ENCODE measurements at places on chromosomes 13 and 19.

DNA sequence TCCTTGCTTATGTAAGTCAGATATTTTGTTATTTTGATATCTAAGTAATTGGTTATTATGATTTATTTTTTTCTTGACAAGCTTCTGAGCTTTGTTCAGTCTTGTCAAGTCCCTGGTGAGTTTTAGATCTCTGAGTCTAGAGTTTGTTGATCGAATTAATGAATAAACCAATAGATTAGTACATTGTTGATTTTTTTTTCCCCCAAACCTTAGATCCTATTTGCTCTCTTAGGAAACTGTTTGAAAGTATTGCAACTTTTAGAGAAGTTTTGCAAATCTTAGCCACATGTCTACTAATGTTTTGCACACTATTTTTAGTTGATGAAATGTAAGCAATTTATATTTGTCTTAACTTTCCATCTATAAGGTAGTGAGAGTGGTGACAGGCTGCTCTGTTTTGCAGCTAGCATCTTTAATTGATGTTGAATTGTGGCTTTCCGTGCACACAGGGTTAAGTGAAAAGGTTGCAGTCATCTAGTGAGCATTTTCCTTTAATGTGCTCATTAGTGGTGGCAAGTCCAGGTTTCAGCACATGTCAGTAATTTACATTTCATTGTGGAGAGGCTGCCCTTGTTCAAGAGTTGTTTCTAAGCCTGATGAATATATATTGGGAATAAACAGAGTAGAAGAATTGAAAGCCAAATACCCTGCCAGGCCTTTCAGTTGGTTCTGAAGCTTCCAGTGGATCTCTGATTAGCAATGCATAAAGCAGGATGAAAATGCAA lies 86.3 kb downstream of the PCCA start:
- DNase-seq = no peak

- no peak for DNase-seq
Measured at GRCh38 chr19:49148044-49148682, 7.0 kb downstream of the HRC start.

GRCh38 chr19:1430246-1430645 lies 8.0 kb upstream of the RPS15 start:
- no peak for DNase-seq

GRCh38 chr13:100387416-100387815 lies 201.2 kb downstream of the GGACT start:
- DNase-seq = no peak

DNA sequence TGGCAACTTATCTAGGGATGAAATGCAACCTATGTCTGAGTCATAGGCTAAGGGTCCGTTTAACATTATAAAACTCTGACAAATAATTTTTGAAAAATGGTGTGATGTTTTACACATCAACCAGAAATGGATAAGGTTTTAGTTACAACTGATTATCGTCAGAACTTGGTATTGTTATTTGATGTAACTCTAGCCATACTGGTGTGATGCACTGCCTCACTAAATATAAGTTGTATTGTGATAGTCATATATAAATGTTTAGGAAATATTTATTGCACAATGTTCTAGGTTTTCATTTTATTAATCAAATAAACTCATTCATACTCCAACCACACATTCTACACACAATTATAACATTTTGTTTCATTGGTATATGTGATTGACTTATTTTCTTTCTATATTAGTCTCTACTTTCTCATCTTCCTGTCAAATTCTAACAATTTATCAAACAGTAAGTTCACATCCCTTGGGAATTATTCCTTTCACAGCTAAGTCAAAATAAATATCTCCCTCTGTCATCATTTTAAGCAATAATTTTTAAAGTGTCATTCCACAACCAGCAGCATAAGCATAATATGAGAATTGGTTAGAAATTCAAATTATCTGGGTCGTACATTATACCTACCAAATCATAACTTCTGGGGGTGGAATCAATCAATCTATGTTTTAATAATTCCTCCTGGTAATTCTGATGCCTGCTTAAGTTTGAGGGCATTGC lies 873.9 kb downstream of the SLITRK1 start:
- no peak for DNase-seq

- no peak for DNase-seq
Measured at GRCh38 chr19:15452111-15453047, 2.6 kb upstream of the WIZ start.

GRCh38 chr13:98274921-98275487 lies 97.9 kb upstream of the RNF113B start:
- DNase-seq = no peak

DNA sequence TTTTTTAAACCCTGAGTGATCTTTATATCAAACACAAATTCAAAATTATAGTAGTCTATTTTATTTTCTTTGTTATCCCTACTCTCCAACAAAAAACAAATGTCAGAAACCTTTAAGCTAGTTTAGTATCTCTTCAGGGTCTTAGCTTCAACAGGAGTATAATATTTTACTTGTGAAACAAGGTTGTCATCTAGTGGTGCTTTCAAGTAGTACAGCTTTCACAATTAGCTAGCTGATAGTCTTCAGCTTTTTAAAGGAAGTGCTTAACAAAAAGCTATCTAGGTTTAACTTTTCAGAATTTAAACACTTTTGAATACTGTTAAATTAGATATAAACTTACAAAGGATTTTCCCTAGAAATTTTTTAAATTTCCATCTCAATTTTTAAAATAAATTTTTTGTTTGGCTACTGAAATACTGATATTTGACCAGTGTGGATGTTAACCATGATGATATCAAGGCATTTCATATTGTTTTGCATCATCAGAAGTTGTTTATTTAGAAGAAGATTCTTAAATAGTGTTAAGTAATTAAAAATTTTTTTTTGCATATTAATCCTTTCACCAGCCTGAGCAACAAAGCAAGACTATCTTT lies 34.2 kb downstream of the TDRD3 start:
- DNase-seq = no peak

DNA sequence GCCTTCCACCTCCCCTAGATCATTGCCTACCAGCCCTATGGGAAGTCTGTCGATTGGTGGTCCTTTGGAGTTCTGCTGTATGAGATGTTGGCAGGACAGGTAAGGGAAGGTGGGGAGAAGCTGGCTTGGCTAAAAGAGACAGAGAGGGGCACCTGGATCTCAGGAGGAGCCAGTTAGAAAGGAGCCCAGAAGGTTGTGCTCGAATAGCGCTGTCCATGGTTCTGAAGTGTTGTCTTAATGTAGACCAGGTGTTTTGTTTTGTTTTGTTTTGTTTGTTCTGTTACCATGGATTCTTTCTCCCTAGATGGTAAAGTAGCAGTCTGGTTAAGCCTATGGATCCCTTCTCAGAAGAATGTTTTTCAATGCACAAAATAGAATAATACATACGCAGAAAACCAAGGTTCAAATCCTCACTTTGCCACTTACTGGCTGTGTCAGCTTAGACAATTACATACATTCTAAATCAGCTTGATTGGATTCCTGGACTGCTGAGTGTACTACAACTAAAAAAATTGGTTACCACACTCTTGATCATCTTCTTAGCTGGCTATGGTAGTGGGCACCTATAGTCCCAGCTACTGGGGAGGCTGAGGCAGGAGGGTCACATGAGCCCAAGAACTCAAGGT lies 5.9 kb upstream of the CACNG7 start:
- no peak for DNase-seq

DNA sequence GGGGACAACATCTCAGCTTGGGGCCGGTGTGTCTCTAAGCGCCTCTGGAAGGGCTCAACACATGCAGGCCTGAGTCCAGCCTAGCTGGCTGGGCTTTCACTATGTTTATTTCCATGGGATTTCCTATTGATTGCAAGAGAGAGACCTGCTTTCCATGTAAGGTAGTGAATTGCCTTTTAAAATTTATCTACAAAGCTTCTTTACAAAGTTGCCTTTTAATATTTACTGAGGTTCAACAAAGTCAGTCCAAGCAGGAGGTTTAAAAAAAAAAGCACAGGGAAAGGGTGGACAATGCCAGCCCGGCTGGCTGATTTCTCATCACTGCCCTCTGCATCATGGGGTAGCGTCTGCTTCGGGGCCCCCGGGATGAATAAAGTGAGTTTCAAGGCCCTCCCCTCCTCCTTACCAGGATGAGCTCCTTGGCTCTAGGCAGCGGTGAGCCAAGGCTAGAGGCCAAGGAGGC lies 15.8 kb downstream of the TLE2 start:
- DNase-seq = no peak

- no peak for DNase-seq
Measured at GRCh38 chr19:16351133-16351809, 26.6 kb downstream of the KLF2 start.

- DNase-seq = no peak
Measured at GRCh38 chr19:55620410-55621204, 3.8 kb downstream of the ZNF784 start.

GRCh38 chr13:51785712-51786424 lies 18.1 kb downstream of the DHRS12 start:
- no peak for DNase-seq

DNA sequence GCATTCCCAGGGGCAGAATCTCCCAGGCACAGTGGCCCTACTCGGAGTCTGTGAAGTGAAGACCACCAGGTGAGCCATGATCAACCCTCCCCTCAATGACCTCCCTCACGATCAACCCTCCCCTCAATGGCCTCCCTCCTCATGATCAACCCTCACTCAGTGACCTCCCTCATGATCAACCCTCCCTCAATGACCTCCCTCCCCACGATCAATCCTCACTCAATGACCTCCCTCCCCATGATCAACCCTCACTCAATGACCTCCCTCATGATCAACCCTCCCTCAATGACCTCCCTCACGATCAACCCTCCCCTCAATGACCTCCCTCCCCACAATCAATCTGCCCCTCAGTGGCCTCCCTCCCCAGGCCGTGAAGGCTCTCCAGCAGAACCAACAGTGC lies 32.1 kb downstream of the SBNO2 start:
- DNase-seq = no peak

DNA sequence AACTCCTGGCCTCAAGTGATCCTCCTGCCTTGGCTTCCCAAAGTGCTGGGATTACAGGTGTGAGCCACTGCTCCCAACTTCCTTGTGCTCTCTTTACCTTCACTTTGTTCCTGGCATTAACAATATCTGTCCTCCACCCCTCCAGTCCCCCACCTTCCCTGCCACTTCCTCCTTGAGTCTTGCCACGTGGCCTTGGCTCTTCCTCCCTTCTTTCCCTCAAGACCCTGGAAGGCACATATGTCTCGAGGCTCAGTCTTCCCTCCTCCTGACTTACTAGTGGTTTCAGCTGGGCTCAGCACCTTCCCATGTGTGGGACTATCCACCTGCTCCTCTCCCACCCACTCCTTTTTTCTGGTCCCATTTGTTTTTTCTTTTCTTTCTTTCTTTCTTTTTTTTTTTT lies 70.6 kb downstream of the IER2 start:
- no peak for DNase-seq

DNA sequence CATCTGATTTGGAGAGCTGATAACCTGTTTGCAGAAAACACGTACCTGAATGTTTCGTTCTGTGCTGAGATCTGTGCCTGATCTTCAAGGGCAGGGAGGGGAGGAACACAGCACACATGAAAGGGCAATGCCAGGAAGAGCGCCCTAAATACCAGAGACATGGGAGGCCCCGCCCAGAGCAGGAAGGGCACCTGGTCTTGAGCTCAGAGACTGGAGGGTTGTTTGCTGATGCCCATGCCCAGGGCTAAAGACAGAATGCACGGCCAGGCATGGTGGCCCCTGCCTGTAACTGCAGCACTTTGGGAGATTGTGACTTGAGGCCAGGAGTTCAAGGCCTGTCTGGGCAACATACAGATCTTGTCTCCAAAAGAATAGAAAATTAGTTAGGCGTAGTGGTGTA lies 183.2 kb downstream of the TUBA3C start:
- no peak for DNase-seq

DNA sequence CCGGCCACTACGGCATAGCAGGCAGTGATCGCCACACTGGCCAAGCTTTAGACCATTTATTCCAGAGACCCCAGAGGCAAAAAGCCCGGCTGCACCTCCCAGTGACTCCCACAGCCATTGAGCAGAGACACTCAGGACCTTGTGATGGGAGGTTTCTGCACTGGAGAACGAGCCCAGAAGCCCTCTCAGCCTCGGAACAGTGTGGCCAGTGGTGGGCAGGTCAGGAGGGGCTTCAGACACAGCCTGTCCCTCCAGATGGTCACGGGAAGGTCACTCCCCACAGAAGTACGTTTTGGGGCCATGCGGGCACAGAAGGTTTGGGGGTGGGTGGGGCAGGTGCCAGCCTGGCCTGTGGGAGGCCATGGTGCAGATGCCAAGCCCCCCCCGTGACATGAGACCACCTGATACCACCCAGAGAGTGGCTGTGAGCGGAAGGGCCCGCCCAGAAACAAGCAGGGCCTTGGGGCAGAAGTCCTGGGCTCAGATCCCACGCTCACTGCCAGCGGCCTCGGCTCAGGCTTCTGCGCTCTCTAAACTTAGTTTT lies 599 bp upstream of the F10 start:
- DNase-seq = no peak

DNA sequence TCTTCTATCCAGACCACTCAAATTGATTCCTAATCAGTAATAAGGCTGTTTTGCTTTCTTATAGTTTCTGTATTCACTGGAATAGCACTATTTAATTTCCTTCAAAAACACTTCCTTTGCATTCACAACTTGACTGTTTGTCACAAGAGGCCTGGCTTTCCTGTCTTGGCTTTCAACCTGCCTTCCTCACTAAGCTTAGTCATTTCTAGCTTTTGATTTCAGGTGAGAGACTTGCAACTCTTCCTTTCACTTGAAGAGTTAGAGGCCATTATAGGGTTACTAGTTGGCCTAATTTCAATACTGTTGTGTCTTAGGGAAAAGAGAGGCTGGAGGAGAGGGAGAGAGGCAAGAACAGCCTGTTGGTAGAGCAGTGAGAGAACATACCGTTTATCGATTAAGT lies 47.0 kb downstream of the SACS start:
- DNase-seq = no peak

DNA sequence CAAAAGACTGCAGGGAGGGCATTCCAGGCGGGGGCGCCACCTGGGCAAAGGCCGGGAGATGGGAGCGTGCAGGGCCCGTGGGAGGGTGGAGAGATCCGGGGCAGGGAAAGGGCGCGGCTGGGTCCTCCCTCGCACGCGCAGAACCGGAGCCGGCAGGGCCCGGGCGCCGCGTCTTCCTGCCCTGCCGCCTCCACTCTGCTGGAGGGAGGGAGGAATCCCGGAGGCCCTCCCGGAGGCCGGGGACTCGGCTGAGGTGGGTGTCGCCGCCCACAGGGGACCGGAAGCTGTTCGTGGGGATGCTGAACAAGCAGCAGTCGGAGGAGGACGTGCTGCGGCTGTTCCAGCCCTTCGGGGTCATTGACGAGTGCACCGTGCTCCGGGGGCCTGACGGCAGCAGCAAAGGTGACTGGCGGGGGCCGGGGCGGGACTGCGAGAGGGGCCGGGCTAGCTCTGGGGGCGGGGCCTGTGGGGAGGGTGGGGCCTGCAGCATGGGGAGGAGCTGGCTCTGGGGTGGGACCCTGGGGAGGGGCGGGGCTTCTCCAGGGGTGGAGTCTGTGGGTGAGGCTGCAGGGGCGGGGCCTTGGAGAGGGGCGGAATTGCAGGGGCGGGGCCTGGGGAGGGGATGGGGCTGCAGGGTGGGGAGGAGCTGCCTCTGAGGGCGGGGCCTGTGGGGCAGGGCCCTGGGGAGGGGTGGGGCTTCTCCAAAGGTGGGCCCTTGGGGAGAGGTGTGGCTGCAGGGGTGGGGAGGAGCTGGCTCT lies 51.3 kb downstream of the CELF5 start:
- DNase-seq = peak; percentile 99

GRCh38 chr13:66225072-66225471 lies 1005.1 kb downstream of the PCDH9 start:
- no peak for DNase-seq

- no peak for DNase-seq
Measured at GRCh38 chr13:46374710-46375109, 12.3 kb downstream of the RUBCNL start.

All from GM13976 (cell line).